Kidney capillary endothelial cell (primary cell): ENCODE measurements at places on chromosomes 16 and 17.

- no peak for DNase-seq
Observed at GRCh38 chr16:4166821-4167220, 50.6 kb upstream of the ADCY9 start.

DNA sequence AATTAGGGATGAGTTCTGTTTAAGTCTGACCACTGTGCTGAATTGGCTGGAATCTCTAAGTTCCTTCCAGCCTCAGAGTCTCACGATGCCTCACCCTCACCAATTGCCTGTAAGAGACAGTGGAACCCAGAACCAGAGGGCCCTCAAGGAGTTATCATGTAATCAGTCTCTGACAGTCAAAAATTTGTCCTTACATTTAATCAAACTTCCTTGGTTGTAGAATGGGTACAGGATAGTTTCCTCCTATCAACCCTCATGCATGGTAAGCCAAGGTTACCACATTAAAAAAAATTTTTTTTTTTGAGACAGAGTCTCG lies 83.2 kb downstream of the CDK5R1 start:
- DNase-seq: no peak

DNA sequence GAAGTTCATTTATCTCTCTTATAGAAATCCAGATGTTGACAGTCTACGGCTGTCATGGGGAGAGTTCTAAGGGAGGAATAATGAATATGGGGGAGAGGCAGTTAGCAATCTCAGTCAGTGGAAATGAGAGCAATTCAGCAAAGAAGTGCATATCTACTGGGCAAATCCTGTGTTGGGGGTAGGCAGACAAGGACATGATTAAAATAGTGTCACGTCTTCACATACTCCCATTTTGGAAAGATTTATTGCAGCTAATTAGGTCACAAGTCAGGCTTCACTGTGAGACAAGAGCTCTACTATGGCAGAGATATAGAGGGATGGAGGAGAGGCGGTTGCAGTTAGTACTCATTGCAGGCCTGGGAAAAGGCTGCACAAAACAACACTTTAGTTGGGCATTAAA lies 29.8 kb downstream of the LRRC36 start:
- DNase-seq: no peak

- DNase-seq: no peak
Observed at GRCh38 chr16:15775209-15775608, 81.6 kb downstream of the MYH11 start.

GRCh38 chr17:17824783-17825614 lies 11.8 kb downstream of the SREBF1 start:
- no peak for DNase-seq

- no peak for DNase-seq
Observed at GRCh38 chr17:72295916-72296315, 175.1 kb downstream of the SOX9 start.

GRCh38 chr16:55171241-55171640 lies 152.8 kb upstream of the IRX6 start:
- no peak for DNase-seq

GRCh38 chr17:48558831-48559121 lies 13.9 kb upstream of the HOXB2 start:
- no peak for DNase-seq

- no peak for DNase-seq
Observed at GRCh38 chr17:51921500-51921899, 237.0 kb downstream of the CA10 start.

DNA sequence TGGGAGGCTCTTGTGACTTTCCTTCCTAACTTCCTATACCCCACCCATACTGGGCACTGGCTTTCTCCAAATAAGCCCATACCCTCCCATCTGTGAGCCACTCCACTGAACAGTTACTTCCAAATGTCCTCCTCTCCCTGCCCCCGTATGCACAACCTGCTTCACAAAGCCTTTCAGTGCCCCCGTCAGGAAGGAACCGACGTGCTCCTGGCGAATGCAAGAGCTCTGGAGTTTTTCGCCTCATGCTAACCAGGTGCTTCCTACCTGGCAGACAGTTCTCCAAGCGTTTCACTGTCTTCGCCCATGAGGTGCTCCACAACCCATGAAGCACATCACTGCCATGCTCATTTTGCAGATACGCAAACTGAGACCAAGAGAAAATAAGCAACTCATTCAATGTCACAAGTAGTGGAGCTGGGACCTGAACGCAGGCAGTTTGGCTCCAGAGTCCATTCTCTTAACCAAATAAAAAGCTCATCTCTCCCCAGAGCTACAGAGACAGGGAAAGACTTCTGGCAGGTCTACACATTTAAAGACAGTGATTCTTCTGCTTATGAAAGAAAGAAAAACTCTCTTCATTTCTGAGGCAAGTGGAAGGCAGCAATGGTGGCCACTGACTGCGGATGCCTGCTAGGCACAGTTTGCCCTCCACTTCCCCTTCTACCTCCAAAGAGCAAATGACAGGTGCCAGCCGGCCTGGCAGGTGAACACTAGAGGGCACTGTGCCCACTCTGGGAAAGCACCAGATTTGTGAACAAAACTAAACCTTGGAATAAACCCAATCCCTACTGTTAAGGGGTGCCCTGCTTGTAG lies 23.8 kb downstream of the SPHK1 start:
- DNase-seq: peak; percentile 42

DNA sequence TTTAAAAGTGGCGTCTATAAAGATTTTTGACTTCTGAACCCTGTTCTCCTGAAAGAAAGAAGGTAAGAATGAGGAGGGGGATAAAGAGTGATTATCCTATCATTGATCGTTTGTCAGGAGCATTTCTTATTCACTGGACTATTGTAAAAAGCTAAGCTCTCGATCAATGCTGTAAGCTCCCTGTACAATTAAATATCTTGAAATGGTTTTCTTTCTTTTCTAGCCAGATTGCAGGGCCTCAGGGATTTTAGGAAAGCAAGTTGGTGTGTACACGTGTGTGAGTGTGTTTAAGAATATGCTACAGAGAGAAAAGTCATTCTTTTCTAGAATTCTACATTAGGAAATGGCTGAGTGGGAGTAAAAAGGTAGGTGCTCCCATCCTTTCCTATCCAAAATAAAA lies 154.5 kb downstream of the AATF start:
- DNase-seq: no peak

GRCh38 chr16:89024546-89025060 lies 47.6 kb upstream of the CBFA2T3 start:
- DNase-seq: no peak

GRCh38 chr16:50188619-50189136 lies 35.6 kb downstream of the TENT4B start:
- DNase-seq: no peak

DNA sequence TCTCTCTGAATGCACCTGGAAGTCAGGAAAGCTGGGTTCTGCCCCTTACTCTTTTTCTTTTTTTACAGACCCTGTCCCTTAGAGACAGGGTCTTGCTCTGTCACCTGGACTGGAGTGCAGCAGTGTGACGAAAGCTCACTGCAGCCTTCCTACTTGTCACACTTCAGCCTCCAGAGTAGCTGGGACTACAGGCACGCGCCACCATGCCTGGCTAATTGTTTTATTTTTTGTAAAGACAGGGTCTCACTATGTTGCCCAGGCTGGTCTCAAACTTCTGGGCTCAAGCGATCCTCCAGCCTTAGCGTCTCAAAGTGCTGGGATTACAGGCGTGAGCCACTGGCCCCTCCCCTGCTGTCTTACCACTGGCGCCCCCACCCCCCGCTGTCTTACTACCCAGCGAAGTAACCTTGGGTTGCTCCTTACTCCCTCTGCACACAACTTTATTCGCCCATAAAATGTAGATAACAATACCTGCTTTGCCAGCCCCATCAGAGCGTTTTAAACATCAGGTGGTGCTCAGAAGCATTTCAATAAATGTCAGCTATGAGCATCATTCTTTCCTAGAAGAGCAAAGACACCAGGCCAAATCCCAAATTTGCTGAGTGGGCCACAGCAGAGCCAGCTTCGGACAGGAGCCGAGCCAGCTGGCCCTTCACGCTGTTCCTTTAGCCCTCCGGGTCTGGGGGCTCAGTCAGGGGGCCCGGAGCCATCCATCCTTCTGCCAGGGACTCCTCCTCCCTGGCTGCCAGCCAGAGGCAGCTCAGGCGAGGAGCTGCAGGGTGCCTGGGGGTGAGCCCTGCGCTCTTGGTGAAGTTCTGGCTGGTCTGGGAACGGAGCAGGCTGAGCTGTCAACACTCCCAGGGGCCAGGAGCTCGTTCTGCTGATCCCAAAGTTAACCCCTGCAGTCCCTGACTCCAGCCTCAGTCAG lies 24.4 kb downstream of the SRL start:
- DNase-seq: no peak
